Naive thymus-derived CD8-positive, alpha-beta T cell (primary cell): ENCODE measurements at places on chromosomes 5 and 9.

GRCh38 chr5:149727336-149728035 lies 2.6 kb upstream of the PPARGC1B start:
- no peak for DNase-seq

- DNase-seq = no peak
Measured at GRCh38 chr5:157917491-157917890, 58.5 kb upstream of the CLINT1 start.

DNA sequence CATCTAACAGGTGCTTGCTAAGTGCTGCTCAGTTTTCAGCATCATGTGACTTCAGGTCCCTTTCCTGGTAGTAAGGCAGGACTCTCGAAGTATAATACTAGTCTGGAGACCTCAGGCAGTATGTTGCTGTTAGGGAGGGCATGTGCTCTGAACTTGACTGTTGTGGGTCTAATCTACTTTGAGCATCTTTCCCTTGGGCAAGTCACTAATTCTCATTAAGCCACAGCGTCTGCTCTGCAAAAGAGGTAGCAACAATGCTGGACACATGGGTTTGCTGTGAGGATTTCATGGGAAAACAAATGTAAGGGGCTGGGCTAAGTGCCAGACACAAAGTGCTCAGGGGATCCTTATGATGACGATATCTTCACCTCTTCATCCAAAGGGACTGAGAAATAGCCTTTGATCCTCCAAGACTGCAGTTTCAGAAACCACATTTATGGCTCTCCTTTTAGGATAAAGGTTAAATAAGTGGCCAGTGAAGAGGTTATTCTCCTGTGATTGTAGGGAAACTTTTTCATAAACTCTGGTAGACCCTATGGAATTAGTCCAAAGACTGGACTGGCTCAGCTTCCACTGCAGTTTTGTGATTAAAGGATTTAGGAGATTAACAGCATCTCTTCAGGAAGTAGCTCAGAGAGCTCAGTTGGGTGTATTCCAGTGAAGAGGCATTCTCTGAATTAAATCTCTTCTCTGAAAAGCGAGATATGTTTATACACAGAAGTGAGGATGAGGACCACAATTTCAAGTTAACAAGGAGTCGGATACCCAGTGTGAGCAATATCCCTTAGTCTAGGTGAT lies 216.6 kb downstream of the SGCD start:
- no peak for DNase-seq

DNA sequence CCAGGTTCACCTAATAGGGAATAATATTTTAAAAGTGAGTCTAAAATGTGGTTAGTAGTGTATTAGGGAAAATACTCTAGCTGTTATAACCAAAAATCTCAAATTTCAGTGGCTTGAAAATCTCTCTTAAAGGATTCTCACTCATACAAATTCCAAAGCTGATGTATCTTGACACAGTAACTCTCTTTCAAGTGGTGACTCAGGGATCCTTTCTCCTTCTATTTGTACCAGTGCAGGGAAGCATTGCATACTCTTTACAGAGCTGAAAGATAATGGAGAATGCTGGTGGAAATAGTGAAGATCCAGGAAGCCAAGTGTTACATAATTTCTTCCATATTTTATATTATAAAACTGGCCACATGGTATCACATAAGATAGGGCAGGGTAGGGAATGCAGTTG lies 560.2 kb upstream of the CDH9 start:
- DNase-seq = no peak

- no peak for DNase-seq
Measured at GRCh38 chr5:127801751-127802476, 98.7 kb downstream of the CCDC192 start.

DNA sequence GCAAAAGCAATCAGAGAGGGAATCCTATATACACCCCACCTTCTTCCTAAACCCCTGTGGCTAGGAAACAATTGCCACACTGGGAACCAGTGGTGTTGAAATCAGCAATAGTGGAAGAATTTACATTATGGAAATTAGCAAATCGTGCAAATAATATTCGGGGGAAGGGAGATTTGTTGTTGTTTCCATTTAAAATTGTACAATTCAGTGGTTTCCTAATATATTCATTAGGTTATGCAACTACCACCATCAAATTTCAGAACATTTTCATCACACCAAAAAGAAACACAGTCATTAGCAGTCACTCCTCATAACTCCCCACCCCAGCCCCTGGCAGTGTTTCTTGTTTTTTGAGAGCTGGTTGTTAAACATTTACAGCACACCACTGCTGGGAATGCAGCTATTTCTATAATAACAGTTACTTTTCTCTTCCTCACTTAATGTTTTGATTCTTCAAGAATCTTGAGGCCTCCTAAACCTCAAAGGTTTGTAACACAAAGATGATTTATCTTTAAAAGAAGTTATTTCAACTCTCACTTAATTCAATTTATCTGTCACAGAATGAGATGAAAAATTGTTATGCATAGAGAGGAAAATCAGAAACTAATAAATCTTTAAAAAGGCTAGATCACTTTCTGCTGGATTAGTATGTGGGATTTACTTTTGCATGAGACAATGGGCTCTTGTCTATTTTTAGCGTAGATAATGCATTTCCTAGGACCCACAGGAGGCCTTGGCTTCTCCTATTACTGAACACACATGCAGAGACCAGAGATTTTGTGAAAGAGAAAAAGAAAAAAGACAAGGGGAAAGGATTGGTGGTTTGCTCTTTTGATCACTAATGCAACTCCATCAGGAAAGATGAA lies 91.8 kb upstream of the DAPK1 start:
- no peak for DNase-seq

GRCh38 chr9:25225938-25226760 lies 452.1 kb downstream of the TUSC1 start:
- DNase-seq = no peak
